ENCODE measurements at places on chromosomes 13 and 19.

DNA sequence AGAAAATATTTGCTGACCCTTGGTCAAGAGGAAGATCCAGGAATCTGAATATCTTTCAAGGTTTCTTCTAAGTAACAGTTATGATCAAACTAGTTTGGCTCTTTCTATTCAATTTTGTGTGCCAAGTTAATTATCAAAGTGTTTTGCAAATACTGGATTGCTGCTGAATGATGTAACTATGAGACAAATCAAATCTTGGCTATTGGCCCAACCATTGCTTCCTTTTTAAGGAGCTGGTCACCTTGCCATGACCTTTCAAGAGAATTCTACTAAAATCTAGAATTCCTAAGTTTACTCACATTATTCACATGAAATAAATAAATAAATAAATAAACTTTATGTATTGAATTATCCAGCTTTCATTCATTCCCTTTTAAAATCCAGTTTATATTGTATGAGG, 371.8 kb downstream of the SLITRK6 start:
- no peak for DNase-seq

- DNase-seq: peak; percentile 68
Observed at GRCh38 chr19:39498798-39499642, at the start of gene DLL3. Gene DLL3 (plus strand): TSS chr19:39498947. CDS start chr19:39498975, 28 bp downstream.

DNA sequence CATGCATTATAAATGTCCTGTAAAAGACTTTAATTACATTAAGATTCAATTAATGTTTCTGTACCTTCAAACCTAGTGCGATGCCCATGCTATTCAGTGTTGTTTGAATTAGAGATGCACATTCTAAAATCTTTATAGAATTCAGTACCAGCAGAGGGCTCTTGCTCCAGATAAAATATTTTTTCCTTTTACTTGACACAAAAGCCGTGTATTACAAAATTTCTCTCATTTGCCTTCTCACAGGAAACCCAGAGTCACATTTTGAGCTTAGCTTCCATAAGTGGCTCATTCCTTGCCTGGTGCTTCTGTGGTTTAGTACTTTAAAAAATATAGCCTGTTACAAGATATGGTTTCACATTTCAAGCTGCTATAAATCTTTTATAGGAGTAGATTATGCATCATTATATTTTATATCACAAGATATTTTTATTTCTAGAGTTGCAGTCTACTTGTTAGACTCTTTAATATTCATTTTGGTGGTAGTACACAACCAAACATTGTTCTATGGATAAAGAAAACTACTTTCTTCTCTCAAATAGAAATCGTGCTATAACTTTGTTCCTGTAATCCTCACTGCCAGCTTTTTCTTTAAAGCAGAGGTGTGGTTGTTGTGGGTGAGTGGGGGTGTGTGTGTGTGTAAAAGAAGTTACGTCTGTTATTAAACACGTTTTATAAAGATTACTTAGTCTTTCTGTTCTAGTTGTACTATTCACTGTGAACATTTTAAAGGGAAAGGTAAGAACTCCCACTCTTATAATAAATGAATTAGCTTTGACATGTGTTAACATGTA, 101.4 kb downstream of the RNF17 start:
- DNase-seq: no peak

DNA sequence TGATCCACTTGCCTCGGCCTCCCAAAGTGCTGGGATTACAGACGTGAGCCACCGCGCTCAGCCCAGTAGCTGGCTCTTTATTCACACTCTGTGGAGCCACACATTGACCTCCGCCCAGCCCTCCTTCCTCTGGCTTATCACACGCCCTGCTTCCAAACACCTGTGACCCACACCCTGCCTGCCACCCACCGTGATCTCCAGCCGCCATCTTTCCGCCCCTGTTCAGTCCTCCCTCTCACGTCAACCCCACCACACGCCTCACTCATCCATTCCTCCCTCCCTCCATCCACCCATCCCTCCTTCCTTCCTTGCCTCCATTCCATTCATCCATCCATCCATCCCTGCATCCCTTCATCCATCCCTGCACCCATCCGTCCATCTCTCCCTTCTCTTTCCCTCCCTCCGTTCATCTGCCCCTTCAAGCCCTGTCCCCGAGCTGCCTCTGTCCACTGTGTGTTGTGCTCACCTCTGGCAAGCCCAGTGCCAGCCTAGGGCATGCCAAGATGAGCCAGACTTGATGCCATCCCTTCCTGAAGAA, 17.6 kb downstream of the ZNF296 start:
- DNase-seq: peak; percentile 59

DNA sequence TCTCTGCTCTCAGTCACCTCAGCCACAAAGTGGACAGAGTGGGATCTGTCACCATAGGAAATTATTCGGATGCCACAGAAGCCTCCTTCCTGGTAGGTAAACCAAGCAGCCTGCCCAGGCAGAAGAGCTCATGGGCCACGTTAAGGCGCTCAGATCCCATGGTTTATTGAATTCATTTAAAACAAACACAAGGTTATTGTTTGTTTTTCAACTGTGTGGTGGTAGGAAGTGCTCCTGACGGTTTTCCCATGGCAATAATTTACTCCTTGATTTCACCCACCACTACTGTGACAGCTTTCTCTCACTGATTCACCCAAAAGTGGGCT, 14.4 kb downstream of the BCAM start:
- DNase-seq: peak; percentile 34

- peak; percentile 51 for DNase-seq
Observed at GRCh38 chr19:54273821-54274220, 7.1 kb downstream of the LILRB2 start.

Data from osteoblast (primary cell).